ENCODE measurements at places on chromosomes 4 and X.

DNA sequence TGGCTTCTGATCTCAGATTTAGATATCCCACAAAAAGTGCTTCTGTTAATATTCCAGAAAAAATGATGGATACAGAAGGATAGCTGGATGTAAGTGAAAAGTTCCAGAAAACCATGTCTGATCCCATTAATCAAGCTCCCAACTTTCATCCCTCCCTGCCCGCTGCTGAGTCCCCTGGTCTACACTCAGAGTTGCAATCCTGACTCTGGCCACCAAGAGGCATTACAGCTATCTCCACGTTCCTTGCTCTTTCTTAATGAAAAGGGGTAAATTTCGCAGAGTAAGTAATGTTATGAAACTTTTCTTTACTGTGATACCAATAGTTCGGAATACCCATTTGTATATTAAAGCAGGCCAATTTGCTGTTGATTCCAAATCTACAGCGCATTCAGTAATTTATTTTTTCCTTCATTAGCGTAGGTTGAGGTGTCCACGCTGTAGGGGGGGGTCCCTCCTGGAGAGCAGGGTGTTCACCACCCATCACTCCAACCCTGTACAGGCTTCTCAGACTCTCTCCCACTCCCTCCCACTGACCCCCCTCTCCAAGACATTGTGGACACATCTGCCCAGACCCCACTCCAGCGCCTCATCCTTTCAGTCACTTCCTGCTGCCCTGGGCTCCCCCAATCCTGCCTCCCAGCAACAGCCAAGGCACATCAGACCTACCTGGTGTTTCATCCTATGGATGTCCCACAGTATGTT is 55.1 kb downstream of the RAB40A start:
- peak; percentile 63 for DNase-seq

DNA sequence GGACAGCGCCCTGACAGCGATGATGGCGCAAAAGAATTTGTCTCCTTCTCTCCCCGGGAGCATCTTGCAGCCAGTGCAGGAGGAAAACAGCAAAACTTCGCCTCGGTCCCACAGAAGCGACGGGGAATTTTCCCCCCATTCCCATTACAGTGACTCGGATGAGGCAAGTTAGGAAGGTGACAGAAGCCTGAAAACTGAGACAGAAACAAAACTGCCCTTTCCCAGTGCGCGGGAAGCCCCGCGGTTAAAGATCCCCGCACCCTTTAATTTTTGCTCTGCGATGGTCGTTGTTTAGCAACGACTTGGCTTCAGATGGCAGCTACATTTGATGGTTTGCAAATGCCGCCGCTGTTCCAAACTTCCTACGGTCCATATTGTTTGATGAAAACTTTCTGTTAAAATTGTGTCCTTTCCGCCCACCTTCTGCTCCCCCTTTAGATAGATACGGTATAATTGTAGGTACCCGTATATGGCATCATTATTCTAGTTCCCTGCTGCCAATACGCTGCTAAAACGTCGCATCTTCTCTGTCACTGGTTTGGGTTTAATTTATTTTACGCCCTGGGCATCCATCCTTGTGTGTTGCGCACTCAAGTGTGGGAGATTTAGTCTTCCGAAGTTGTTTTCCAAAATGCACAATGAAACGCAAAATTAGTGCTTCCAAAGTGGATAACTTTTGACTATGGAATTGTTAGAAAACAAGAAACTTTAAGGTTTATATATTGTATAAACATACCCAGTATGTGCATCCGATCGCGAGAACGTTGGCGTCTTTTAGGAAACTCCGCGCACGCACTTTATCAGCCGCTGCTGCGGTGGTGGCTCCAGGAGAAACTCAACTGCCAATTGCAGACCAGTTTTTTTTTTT is 1.5 kb downstream of the ATOH1 start:
- DNase-seq, result no peak

- no peak for DNase-seq
Measured at GRCh38 chr4:153112041-153112441, 92.2 kb upstream of the TRIM2 start.

- peak; percentile 22 for DNase-seq
Measured at GRCh38 chrX:134258202-134258601, 21.2 kb downstream of the CCDC160 start.

DNA sequence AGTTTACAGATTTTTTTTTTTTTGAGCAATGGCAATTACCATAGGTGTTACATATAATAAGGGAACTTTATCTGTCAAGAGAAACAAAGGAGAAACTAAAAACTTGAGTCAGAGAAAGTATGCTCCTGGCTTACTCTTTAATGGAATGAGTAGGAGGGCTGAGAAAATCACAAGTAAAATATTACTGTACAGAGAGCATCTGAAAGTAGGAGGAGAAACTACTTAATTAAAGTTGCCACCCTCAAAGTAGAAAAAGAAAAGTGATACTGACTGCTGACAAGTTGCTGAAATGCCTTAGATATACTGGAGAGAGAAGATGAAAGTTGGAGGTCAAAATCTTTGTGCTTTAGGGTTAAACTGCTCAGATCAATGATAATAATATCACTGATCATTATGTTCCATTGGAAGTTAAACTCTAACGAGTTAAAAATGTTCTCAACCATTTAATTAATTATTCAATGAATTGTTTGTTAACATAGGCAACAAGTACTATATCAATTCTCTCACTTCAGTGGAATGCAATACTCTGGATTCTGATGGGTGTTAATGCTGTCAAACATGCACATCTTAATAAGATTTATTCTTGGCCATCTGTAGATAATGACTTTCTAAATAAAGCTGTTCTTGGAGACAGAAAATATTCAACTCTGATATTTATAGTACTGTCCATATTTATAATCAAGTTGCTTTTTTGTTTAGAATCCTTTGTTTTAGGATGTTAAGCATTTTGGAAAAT is 61.2 kb upstream of the CAMK2D start:
- no peak for DNase-seq

DNA sequence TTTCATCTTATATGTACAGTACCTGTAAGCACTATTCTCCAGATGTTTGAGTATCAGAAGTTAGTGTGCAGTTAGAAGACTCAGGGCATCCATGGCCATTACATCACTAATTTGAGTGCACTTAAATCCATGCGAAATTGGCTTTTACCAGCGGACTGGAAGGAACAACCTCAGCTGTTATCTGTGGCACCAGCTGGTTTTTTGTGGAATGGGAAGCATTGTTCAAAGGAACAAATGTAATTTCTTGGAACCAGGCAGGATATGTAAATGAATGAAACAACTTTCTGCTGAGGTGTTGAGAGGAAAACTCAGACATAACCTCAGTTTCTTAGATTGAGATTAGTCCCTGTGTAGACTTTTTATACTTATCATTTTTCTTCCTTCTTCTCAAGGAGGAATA is 60.2 kb downstream of the PDGFRA start:
- peak; percentile 6 for DNase-seq

- DNase-seq, result no peak
Measured at GRCh38 chrX:55127692-55128091, 38.9 kb downstream of the PAGE2 start.

DNA sequence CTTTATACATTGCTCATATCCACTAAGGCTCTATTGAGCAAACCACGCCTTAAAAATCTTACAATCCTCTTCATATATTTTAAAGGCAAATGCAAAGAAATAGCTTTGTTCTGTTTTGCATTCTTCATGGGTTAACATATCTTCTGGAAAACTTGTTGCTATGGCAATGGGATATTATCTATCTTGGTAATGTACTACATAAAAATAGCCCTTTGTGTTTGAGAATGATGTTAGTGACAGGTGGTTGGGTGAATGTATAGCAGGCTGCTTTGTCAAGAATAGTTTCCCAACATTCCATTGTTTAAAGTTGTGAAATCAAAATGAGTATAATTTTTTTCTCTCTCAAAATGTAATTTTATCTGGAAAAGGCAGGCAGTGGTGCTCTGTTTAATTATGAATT is 16.8 kb downstream of the REPS2 start:
- no peak for DNase-seq

DNA sequence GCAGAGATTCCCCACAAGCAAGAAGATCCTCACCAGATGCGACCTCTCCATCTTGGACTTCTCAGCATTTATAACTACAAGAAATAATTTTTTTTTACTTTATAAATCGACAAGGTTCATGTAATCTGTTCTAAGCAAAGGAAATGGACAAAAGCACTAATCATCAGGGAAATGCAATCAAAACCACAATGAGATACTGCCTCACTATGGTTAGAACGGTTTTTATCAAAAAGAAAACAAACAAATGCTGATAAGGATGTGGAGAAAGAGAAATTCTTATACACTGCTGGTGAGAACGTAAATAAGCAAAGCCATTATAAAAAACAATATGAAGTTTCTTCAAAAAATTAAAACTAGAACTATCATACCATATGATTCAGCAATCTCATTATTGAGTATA is 1382.6 kb downstream of the ARAP2 start:
- no peak for DNase-seq

DNA sequence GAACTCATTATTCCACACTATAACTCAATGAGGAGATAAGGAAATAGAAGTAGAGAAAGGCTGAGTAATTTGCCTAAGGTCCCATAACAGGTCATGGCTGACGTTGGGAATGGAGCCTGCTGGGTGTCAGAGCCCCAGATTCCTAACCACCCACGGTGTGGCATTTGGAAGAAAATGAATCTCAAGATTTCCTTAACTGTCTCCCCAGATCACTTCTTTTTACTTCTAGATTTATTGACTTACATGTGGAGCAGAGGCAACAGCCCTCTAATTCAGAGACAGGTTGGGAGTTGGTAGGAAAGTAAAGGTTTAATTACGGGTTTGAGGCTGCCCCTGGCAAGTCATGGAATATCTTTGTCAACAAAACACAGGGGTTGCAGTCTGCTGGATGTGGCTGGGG is 134.0 kb downstream of the ARHGAP10 start:
- no peak for DNase-seq

DNA sequence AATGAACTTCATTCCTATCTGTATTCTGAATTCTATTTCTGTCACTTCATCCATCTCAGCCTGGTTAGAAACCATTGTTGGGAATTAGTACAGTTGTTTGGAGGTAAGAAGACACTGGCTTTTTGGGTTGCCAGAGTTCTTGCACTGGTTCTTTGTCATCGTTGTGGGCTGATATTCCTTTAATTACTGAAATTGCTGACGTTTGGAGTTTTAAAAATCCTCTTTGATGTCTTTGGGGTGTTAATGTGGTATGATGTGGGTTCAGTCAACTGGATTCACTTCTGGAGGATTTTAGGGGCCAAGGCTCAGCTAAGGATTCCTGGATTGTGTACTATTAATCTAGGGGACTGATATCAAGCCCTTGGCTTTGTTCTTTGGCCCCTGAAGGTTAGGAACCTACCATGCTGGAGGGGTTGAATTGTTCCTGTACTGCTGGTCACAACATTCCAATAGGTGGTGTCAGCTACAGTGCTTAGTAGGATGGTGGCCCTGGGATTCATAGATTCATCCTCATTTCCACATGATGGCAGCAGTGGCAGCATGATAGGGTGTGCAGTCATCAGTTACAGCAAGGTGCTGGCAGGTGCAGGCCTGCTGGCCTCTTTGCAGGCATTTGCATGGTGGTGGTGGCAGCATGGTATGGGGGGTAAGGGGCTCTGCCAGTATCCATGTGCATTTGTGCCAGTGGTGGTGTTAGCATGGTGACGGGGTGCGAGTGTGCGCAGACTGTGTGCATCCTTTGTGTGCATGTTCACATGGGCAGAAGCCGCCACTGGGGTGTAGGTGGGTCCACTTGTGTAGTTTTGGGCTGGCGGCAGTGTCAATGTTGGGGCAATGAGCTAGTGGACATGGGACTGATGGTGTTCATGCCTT is 301.3 kb downstream of the TEX13C start:
- DNase-seq, result no peak

- DNase-seq, result peak; percentile 12
Measured at GRCh38 chrX:110114260-110114776, 111.4 kb downstream of the TMEM164 start.

DNA sequence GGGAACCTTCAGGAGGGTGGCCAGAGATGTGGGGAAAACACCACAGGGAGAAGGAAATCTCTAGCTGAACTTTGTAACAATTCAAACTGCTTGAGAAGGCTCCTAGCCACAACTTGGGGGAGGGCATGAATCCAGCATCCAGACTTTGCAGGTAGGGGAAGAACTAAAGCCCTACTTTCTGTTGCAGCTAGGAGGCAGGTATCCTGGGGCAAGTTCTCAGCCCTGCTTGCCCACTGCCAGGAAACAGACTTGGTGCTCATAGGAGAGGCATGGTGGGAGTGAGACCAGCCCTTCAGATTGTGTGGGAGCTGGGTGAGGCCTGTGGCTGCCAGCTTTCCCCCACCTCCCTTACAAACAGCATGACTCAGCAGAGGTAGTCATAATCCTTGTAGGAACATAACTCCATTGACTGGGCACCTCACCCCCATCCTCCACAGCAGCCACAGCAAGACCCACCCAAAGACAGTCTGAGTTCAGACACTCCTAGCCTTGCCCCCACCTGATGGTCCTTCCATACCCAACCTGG is 209.5 kb upstream of the CPEB2 start:
- no peak for DNase-seq

GRCh38 chr4:4854649-4855295 is 4.7 kb upstream of the MSX1 start:
- DNase-seq, result no peak

GRCh38 chrX:49082271-49082871 is 2.7 kb upstream of the WDR45 start:
- DNase-seq, result no peak

GRCh38 chrX:47264483-47265173 is 31.8 kb downstream of the USP11 start:
- DNase-seq, result no peak

DNA sequence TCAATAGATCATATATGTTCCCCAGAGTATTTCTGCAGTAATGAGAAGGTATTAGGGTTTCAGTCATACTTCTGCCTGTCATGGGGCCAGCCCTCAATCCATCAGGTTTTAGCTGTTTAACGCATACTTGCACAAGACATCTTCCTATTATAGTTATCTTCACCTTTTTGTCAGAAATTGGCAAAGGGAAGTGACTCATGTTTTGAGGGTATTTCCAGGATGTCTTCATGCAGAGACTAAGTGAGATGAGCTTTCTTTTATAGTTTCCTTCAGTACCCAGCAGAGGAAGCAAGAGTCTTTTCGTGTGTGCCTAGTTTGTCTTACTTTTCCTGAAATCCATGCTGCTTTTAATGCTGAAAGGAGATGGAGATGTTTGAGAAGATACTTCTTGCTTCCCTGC is 9.5 kb downstream of the CSTF2 start:
- no peak for DNase-seq

GRCh38 chrX:132389480-132389879 is 99.4 kb downstream of the MBNL3 start:
- no peak for DNase-seq

- no peak for DNase-seq
Measured at GRCh38 chr4:131192318-131192717, 1956.8 kb upstream of the PCDH10 start.

GRCh38 chr4:141132072-141132708 is 1.1 kb downstream of the RNF150 start:
- DNase-seq, result no peak

GRCh38 chr4:156892805-156893204 is 78.8 kb downstream of the PDGFC start:
- no peak for DNase-seq

- no peak for DNase-seq
Measured at GRCh38 chr4:58809948-58810347, 1699.8 kb upstream of the IGFBP7 start.

GRCh38 chrX:94743478-94743877 is 1069.5 kb downstream of the FAM133A start:
- DNase-seq, result peak; percentile 0

GRCh38 chr4:176921256-176921655 is 128.5 kb upstream of the VEGFC start:
- DNase-seq, result peak; percentile 5

All from hematopoietic multipotent progenitor cell treated with erythropoietin and hydrocortisone succinate and interleukin-3 and kit ligand, for 8 days (in vitro differentiated cells).